ENCODE measurements at places on chromosomes 3 and 15. TPM values are rescaled to one million over a fixed set of nuclear protein-coding genes. Genes with fewer than 3 reads are reported as not detected.

DNA sequence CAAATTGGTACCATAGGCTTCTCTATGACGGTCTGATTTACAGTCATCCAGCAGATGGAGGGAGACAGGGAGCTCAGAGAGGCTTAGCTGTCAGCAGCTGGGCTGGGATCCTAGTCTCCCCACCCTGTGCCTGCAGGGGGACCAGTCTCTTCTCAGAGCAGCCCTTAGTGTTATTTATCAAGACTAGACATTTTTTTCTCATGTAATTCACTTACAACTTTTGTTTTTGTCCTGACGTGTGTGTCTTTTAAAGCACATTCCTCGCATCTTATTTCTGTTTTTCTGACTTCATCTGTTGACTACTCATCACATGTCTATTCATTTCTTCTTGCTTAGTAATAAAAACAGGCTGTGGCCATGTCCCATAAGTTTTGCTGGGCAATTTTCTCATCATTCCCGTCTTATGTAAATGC is 116.1 kb downstream of the KLF13 start:
- peak; percentile 12 for ATAC-seq

DNA sequence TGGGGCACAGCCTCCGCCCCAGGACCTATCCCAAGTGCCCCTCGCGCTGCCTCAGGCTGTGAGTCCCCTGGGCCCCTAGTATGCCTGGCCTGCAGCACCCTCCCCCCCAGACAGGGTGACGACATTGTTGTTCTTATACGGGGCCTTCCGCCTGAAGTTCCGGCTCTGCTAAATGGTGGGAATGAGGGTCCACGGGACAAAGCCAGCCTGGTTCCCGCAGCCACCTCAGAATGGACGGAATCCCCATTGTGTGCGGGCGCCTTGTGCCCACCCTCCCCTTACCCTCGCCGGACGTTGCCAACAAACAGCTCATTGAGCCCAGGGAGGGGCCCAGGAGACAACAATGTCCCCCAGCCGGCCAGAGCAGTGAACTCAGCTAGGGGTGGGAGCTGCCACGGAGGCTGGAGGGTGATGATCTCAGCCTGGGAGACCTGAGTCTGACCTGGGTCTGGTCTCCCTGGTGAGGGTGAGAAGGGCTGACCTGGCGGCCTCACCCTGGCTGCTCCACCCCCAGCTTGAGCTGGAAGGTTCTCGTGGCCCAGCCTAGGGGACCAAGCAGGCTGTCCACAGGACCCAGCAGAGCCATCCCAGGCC is 10.2 kb upstream of the DLL4 start:
- no peak for ATAC-seq

- no peak for ATAC-seq
Measured at GRCh38 chr15:71296315-71296679, 181.0 kb downstream of the THSD4 start.

Gene TJP1
- not detected for total RNA-seq

DNA sequence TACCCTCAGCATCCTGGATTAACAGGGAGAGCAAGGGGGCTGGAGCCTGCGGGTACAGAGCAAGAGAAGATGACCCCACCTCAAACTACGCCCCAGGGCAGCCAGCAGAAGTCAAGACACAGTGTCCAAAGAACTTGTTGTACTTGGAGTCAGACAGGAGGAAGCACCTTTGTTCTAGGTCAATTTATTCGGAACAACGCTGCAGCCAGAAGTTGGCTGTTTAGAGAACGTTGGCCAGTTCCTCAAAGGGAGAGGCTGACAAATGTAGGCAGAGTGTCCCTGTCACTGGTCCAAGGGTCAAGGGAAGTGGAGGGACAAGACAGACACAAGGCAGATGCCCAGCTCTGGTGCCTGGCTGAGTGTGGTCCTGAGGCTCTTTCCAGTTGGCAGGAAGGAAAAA is 32.1 kb upstream of the PIAS1 start:
- no peak for ATAC-seq

GRCh38 chr3:183537295-183537730 is 18.2 kb downstream of the KLHL6 start:
- ATAC-seq, result no peak

Measured in activated T-helper 17 cell treated with anti-CD3 and anti-CD28 coated beads, Interleukin-2, amount 50 U/mL, for 72 hours (primary cell).